HFFc6 (cell line): ENCODE measurements at places on chromosomes 13 and 19.

- DNase-seq: no peak
Observed at GRCh38 chr13:73096173-73096572, 37.4 kb downstream of the KLF5 start.

GRCh38 chr13:71149498-71150363, 717.3 kb downstream of the DACH1 start:
- DNase-seq: no peak

GRCh38 chr19:36169084-36169760, 17.0 kb upstream of the COX7A1 start:
- no peak for DNase-seq

DNA sequence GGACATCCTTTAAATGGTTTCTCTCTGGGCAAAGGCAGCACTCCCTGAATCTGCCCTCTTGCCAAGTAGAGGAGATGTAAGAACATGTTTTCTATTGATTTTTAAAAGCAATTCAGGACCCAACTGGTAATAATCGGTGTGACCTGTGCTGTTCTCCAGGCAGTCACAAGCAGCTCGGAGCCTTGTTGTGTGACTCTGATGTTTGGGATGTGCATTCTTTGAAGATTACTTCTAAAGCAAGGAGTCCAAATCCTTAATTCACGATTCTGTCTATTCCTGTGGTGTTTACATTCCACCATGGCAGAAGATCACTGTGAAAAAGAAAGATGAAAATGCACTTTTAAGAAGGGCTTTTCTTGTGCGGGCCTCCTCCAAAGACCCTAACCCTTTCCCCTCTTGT, 122.3 kb upstream of the ZNF536 start:
- no peak for DNase-seq
